ENCODE measurements at places on chromosomes 12 and 14.

GRCh38 chr14:78170203-78170602, at the start of gene NRXN3:
TSS of gene NRXN3 (plus strand) at chr14:78170373. CDS start at chr14:78243094, 72,721 bp downstream.
- DNase-seq: no peak

- DNase-seq: no peak
These were observed 449.6 kb upstream of the CCDC196 start for GRCh38 chr14:66036547-66036946.

DNA sequence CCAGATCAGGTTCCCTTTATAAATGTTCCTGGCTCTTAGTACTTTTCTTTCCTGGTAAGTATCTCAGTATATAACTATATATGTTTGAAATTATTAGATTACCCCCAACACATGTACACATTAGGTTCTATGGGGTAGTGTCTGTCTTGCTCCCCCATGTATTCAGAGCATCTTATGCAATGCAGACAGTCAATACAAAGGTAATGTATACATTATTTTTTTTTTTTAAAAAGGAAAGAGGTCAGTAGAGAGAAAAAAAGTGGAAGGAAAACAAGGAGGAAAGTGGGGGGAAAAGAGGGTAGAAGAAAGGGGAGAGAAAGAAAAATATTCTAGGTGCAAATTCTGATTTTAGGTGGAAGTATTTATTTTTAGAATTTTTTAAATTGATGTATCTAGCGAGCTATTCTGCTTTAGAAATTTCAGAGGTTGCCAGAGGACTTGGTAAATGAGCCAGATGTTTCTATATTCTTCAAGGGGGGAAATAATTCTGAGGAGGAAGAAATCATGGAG, 157.9 kb downstream of the STXBP6 start:
- no peak for DNase-seq

GRCh38 chr12:72610342-72610741, 338.2 kb downstream of the TRHDE start:
- no peak for DNase-seq

GRCh38 chr12:106112145-106112821, 26.5 kb downstream of the NUAK1 start:
- DNase-seq: peak; percentile 93

DNA sequence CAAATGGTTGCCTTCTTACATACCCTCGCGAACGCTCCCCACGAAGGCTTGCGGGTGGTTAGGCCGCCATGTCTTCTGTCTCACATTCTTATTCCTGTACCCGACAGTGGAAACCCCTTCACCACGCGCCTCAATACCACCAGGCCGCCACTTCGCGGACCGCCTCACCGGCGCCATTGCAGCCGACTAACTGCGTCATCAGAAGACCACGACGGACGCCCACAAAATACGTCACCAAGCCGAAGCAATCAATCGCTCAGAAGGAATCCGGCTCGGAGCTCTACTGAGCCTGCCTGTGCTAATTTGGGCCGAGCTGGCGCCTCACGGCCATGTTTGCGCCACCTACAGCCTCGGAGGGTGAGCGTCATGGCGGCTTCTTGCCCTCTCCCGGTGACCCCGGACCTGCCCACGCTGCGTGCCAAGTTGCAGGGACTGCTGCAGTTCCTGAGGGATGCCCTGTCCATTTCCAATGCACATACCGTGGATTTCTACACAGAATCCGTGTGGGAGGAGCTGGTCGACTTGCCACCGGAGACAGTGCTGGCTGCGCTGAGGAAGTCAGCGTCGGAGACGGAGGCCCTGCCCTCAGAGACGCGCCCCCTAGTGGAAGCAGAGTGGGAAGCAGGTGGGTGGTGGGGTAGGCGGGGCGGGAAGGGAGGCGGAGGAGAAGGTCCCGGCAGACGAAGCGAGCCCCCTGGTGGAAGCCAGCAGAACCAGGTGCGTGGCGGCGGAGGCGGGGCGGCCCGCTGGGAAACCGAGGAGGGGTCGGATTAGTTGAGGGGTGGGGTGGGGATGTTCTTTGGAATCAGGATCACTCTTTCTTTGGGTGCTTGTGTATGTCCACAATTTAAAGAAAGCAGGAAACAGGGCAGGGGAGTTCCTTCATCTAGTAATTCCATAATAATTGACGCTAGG, at the start of the genes CCDC59 and METTL25:
CCDC59 (minus strand) TSS at position 188 of the 915 bp plus-strand sequence; CDS start at position 177, 11 bp downstream.
METTL25 (plus strand) TSS at position 330 of the 915 bp plus-strand sequence; CDS start at position 367, 37 bp downstream.
- DNase-seq: peak; percentile 98

Data from MCF 10A (cell line).